ENCODE measurements at places on chromosomes 16 and 17.

DNA sequence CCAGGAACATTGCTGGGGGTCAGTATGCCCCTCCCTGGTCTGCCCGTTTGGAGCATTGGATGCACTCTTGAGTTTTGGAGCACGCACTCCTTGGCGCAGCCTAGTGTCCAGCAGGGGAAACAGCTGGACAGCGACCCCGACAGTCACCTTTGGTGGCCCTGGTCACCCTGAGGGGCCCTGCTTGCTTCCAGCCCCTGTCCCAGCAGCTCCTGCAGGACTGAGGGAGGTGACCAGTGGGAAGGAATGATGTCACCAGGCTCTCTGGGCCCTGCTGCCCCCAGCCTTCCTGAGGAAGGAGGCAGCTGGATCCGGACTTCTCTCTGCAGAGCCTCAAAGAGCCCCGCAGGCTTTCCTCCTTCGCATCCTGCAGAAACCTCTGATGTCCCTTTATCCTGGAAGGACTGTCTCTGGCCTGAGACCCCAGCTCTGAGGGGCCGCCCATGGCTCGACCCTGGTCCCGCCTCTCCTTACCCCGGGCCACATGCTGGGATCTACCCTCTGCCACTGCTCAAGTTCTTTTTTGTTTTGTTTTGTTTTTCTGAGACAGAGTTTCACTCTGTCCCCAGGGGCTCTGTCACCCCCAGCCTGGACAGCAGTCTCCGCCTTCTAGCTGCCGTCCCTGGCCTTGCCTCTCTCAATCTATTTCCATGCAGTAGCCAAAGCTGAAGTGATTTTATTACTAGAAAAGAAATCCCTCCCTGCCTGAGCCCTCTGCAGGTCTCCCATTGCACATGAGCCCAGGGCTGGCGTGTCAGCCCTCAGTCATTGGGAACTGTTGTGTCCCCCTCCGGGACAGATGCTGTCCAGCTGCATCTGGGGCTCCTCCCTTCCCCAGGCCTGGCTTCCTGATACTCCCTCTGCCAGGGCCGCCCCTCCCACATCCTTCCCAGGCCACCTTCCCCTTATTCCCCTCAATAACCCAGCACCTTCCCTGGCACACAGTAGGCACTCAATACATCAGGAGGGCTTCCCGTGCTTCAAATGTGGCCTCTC, 11.6 kb downstream of the ZSCAN10 start:
- no peak for DNase-seq

DNA sequence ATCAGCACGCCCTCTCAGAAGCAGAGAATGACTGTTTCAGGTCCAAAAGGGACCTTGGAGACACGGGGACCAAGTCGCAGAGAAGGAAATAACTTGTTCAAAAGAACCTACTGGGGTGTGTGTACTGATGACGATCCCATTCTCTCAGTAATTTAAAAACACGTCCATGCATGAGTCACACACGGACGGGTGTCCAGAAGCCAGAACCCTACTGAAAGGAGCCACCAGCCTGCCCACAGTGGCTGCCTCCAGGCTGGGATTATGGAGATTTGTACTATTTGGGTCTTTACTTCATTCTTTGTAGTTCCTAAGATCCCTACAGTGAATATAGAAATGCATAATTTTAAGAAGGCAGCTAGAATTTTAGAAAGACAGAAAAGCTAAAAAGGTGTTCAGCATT, 27.8 kb downstream of the TMEM204 start:
- DNase-seq: no peak

DNA sequence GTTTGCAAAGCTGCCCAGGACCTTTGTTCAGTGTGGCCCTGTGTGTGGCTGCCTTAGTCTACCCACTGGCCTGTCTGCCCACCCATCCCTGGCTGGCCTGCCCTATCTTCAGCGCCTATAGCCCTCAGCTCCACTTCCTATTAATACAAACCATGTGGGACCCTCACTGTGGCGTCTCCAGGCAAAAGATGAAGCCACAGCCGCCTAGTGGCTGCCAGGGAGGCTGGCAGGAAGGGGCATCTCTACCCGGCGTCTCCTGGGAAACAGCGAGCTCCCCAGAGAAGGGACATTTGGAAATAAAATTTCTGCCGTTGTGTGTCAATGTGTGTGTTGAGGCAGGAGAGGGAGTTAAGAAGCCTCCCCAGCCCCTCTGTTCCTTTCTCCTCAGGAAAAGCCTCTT, 31.5 kb downstream of the NEUROD2 start:
- DNase-seq: no peak

GRCh38 chr16:30761427-30761927, 385 bp downstream of the CFAP119 start:
- DNase-seq: no peak

- peak; percentile 36 for DNase-seq
Observed at GRCh38 chr17:6831661-6832263, at the start of gene TEKT1. Gene TEKT1, minus strand, starts transcription at chr17:6831729. Its CDS starts 1,353 bp downstream, at chr17:6830376.

DNA sequence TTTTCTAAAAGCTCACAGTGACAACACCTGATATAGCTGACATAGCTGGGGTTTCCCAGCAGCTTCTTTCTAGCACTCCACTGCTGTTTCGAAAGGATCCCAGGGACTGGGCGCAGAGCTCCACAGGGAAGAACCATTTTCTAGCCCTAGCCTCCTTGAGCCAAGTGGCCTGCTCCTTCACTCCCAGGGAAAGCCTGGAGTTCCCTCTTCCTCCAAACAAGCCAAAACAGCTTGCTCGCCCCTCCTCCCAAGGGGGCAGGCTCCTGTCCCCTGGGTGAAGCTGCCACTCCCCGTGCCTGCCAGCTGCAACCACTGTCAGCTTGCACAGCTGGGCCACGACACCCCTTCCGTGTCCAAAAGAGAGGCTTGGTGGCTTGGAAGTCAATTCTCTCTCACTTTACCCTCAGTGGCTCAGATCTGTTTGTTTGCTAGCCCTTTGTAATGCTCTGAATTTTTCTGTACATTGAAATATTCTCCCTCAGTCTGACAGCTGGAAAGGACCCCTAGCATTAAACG, 59.8 kb downstream of the CYTH1 start:
- DNase-seq: peak; percentile 63

DNA sequence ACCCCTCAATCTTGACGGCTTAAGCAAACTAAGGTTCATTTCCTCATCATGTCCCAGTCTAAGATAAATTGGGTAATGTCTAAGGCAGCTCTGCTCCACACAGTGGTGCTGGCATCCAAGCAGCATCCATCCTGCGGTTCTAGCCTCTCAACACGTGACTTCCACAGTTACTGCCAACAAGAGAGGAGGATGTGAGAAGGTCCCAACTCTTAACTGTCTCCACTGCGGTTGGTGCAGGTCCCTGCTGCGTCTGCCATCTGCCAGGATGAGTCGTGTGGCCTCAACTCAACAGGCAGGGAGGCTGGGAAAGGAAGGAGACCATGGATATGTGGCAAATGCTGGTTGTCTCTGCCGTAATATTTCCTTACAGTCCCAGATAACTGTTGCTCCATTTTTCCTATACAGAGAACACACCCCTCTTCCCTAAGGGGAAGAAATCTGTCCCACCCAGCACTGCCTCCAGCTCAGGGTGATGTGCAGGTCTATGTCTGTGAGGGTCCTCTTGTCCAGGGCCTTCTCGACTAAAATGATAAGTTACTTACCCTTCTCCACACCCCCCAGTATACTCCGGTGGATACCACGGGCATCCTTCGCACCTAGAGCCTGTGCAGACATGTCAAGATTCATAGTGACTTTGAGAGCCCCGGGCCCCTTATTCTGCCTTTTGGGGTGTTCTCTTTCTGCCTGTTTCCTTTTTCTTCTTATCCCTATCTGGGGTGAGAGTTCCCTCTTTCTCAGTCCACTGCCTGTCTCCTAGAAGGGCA, 64.7 kb downstream of the KCNJ18 start:
- DNase-seq: no peak

DNA sequence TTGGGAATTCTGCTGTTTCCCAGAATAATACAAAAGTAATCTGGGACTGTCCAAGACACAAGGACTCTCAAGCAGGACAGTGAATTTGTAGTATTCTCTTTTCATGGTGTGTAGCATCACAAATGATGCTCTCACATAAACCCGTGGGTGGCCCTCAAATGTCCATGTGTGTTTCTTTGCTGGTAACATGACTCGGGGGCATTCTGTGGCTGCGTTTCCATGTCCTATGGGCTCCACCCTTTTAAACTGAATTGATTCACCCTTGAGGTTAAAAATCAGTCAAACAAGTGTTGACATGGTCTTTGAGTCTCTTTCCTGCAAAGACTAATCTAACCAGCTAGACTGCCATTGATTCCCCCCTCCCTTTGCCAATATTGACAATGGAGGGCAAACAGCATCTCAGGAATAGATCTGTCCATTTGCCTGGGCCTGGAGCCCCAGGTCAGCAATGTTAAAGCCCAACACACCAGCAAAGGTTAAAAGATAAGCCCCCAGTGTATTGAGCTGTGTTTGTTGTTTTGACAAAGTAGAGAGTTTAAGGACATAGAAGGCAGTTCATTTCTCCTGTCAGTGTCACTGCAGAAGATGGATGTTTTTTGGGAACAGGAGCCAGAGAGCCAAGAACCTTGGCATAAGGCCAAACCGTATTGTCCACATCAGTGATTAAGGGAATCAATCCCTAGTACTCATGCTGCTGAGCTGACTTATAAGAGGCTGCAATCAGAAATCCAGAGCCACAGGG, 117.1 kb upstream of the COX10 start:
- DNase-seq: no peak

DNA sequence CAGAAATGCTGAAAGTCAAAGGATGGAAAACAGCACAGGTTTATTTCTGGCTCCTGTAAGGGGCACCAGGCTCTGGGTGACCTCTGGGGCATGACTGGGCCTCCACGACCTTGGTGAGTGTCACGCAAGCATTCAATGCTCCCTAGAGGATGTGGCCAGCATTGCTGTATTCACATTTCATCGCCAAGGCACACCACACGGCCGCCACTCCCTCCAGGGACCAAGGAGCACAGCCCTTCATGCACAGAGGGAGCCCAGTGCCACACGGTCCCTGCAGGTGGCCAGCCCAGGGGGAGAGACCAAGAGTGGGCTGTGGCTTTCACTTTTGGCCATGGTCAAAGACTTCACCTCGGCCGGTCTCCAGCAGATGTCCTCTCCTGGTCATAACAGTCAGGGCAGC, 137.4 kb upstream of the TNRC6C start:
- no peak for DNase-seq

- no peak for DNase-seq
Observed at GRCh38 chr16:12356632-12357340, 380.3 kb downstream of the SNX29 start.

- DNase-seq: no peak
Observed at GRCh38 chr16:24943471-24943870, 71.7 kb downstream of the ARHGAP17 start.

- no peak for DNase-seq
Observed at GRCh38 chr17:82317394-82318168, at the start of gene CD7. Gene CD7, minus strand, starts transcription at chr17:82317608. Its CDS starts 113 bp downstream, at chr17:82317495.

DNA sequence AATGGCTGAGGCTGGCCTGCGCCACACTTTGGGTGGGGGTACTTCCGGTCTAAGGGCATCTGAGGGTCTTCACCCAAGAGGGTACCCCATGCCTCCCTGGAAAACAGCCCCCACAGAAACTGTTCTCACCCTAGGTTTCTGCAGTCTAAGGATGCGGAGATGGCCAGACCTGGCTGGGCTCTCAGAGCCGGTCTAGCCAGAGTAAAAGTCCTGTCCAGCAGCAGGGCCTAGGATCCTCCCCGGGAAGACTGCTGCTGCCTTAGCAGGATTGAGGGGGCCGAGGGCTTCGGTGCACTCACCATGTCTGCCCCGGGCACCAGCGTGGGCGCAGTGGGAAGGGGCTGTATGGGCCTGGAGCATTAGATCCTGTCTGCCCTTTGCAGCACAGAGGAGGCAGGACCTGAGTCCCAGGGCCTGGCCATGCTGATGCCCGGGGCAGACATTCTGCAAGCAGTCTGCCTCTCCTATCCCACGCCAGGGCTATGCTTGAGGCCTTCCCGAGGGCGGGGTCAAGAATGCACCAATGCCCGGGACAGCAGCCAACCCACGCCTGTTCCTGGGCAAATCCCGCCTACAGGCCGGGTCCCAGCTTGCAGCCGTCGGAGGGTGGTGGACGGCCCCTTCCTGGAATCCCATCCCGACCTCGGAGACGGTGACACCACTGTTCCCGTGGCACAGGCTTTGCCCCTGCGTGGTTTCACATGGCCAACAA, 54.7 kb downstream of the CBFA2T3 start:
- no peak for DNase-seq

GRCh38 chr17:61594294-61594825, 3.3 kb upstream of the NACA2 start:
- DNase-seq: no peak

- DNase-seq: no peak
Observed at GRCh38 chr17:4515501-4515900, 16.8 kb downstream of the SPNS2 start.

GRCh38 chr16:12089492-12090150, 113.1 kb downstream of the SNX29 start:
- peak; percentile 14 for DNase-seq

- DNase-seq: no peak
Observed at GRCh38 chr16:73053364-73054124, 5.6 kb upstream of the ZFHX3 start.

DNA sequence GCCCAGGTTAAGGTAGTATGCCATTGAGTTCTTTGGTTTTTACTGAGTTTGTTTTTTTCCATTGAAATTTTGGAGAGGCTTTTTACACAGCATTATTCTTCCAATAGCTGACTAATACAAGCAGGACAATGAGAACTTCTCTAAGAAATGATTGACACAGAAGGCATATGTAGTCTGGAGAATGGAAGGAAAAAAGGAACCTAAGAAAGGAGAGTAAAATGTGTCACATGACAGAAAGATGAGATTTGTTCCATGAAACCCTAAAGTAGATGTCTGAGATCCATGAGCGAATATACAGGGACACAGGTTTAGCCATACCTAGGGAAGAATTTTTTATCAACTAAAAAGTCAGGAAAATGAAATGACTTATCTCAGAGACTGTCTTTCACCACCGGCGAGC, 80.7 kb downstream of the AKAP1 start:
- no peak for DNase-seq

DNA sequence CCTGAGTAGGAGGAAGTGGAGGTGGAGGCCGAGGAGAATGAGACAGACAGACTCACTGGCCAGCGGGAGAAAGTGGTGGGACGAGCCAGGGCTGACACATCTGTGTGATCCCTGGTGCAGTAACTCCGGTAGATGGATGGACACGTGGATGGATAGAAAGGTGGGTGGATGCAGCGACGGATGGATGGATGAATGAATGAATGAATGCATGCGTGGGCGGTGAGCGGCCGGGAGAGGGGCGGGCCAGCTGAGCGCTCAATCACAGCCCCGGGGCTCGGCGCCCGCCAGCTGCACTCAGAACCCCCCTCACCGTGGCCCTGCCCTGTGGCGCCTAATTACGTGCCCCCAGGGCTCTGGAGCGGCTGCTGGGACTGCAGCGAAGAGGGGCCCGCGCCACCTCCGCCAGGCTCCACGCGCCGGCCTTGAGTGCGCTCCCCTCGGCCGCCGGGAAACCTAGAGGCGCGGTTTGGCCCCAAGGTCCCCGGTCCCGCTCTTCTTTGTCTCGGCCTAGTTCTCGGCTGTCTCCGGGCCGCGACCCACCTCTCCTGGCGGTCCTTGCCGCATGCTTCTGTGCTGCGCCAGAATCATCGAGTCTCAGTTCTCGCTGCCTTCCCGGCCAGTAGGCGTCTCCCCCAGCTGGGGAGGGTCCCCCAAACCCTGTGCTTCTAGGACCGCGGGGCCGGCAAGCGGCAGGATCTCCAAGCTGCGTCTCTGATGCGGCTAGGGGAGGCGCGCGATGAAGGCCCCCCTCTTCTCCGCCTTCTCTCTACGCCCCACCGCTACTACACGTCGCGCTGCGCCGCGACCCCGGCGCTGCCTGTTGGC, 41.0 kb downstream of the RAI1 start:
- peak; percentile 57 for DNase-seq
